ENCODE measurements at places on chromosomes 4 and X.

- no peak for DNase-seq
Observed at GRCh38 chr4:27928761-27929540, 1068.3 kb downstream of the STIM2 start.

DNA sequence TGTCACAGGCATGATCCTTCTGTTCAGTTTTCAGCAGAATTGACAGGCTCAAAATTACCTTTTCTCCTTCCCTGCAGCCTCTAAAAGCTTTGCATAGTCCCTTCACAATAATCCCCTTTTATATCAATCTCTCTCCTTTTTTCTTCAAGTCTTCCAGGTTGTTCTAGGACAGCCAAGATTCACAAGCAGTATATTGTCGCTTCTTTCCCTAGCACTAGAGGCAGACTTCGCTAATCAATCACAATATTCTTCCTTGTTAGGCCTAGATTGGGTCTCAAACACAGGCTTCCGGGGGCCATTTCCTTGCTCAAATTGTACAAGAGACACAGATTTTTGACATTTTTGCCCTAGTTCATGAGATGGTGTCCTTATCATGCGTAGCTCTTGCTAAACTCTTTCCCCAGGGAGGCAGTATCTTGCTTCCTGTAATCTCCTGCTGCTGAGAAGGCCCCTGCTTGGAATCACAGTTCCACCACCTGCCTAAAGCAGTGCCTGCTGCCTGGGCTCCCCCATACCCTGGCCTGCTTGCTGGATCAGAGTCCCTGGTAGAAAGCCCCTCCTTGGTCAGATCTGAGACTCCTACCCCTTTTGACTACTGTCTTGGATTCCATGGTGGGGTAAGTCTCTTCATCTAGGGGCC lies 57.3 kb downstream of the DMP1 start:
- no peak for DNase-seq

DNA sequence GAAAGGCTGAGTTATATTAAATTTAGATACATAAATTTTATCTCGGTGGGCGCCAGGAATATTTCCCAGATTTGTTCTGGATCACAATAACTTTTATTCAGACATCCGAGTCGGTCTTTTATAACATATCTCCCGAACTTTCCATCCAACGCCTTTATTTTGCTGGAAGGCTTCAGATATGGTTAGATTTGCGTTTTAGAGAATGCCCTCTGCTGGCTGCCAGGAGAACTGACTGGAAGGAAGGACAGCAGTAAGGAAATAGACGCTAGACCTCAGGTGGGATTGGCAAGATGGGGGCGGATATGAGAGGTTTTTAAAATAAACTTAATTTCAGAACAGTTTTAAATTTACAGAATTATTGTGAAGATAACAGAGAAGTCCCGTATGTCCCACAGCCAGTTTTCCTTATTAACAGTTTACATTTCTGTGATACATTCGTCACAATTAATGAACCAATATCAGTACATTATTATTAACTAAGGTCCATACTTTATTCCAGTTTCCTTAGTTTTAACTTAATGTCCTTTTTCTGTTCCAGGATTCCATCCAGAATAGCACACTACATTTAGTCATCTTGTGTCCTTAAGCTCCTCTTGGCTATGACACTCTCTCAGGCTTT lies 4.6 kb upstream of the KANTR start:
- no peak for DNase-seq

DNA sequence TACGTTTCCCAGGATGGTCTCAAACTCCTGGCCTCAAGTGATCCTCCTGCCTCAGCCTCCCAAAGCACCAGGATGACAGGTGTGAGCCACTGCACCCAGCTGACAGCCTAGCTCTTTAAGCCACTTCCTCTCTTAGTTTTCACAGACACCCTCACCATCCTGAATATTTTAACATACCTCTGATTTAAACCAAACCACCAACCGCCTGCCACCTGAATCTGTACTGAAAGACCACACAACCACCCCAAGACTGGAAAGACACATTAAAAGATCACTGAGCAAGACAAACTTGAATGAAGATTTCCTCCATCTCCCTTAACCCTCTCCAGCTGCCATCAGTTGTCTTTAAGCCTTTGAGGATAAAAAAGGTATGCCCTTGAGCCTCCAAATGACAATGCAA lies 110.6 kb downstream of the SH3KBP1 start:
- DNase-seq = no peak

- no peak for DNase-seq
Observed at GRCh38 chr4:168507178-168507815, 10.4 kb downstream of the PALLD start.

- no peak for DNase-seq
Observed at GRCh38 chr4:158821228-158821971, 52.6 kb downstream of the FNIP2 start.

GRCh38 chr4:89562746-89563145 lies 255.1 kb upstream of the GPRIN3 start:
- no peak for DNase-seq

- DNase-seq = no peak
Observed at GRCh38 chrX:131257367-131257766, 31.7 kb downstream of the IGSF1 start.

DNA sequence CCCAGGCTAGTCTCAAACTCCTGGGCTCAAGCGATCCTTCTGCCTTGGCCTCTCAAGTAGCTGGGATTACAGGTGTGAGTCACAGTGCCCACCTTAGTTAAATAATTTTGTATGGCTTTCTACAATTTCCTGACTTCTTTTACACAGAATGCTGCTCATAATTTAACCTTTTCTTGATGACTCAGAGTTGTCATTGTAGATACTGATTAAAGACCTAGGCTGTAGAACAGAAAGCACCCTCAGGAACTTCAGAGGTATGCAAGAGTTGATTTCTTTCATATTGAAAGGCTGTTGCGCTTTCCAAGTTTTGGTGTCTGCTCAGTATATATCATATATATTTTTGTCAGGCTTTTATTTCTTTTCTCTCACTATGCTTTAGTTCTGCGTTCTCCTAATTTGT lies 21.1 kb upstream of the GPR34 start:
- no peak for DNase-seq

- no peak for DNase-seq
Observed at GRCh38 chr4:1053080-1053661, 41.7 kb downstream of the FGFRL1 start.

GRCh38 chr4:68385267-68385666 lies 35.4 kb upstream of the YTHDC1 start:
- no peak for DNase-seq

GRCh38 chr4:155042014-155042413 lies 166.4 kb upstream of the NPY2R start:
- no peak for DNase-seq

GRCh38 chrX:154855256-154855655 lies 20.8 kb upstream of the SMIM9 start:
- DNase-seq = no peak

- no peak for DNase-seq
Observed at GRCh38 chr4:69718396-69719271, 41.8 kb downstream of the SULT1B1 start.

DNA sequence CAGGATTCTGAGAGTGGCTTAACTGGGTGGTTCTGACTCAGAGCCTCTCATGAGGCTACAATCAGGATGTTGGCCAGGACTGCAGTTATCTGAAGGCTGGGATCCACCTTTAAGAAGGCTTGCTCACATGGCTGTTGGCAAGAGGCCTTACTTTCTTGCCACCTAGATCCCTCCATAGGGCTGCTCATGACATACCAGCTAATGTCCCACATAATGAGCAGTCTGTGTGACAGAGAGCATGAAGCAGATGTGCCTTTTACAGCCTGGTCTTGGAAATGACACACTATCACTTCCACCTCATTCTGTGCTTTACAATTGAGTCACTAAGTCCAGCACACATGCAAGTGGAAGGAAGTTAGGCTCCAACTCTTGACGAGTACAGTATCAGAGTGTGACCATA lies 4.3 kb upstream of the RBM3 start:
- DNase-seq = no peak

- no peak for DNase-seq
Observed at GRCh38 chrX:19593690-19594089, 78.4 kb upstream of the MAP3K15 start.

DNA sequence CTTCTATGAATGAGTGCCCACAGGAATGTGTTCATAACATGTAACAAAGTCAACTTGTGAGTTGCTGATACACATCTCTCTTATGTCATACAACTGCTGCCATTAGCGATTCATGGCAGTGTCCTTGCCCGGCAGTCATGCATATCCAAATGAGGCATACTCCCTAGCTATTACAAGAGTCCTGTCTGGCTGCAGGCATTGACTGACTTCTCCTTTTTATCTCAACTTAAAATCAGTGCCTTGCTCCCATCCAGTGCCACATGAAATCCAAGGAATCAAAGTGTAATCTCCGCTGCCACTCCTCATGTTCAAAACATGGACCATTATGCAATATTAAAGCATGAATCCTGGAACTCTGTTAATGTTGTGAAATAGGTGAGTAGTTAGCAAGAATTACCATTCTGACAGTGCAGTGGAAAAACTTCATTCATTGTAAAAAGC lies 348.9 kb upstream of the FTHL17 start:
- no peak for DNase-seq

DNA sequence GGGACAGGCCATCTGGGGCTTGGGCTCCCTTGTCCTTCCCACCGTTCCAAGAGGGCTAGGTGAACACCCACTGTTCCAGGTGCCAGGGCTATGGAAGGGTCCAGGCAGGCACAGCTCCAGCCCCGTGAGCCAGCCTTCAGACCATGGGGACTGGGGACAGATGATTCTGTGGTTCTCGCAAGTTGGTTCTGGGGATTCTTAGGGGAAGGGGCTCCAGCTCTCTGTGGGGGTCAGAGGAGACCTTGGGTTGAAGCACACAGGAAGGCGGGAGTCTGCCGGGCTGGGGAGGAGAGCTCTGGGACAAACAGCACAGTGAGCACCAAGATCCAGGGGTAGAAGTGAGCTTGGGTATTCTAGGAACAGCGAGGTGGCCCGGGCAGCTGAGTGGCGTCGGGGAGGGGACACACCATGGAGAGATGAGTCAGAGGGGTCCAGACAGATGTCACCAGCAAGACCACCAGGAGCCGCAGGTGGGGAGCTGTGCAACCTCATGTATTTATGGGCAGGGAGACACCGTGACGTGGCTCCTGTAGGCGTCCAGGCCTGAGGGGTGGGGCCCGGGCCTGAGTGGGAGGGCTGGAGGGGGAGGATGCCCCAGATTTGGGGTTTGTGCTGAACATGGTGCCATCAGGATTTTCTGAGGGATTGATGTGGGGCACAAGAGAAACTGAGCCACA lies 48.8 kb upstream of the HMX1 start:
- DNase-seq = no peak

GRCh38 chrX:69038816-69039215 lies 126.4 kb downstream of the PJA1 start:
- no peak for DNase-seq

DNA sequence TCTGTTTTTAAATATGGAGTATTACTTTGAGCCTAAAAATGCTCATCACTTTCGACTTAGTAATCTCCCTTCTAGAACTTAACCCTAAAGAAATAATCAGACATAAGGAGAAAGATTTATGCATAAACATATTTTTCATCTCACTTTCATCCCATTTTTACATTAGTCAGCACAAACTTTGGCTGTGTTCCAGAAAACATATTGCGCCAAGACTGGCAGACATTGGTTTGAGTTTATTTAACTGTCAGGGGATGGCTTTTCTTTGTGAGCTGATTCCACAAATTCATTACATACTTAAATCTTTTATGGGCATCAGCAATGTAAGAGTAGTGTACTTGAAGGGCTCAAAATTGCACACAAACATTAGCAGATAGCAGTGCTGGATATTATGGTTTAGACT lies 23.7 kb downstream of the MAOA start:
- no peak for DNase-seq

GRCh38 chr4:54556587-54556986 lies 101.2 kb upstream of the KIT start:
- no peak for DNase-seq

- no peak for DNase-seq
Observed at GRCh38 chr4:55819634-55820033, at the start of gene EXOC1L. Gene EXOC1L (plus strand): TSS chr4:55819790. CDS start chr4:55820027, 237 bp downstream.

- DNase-seq = no peak
Observed at GRCh38 chr4:130147641-130148040, 1051.7 kb downstream of the C4orf33 start.

- DNase-seq = no peak
Observed at GRCh38 chr4:171812665-171813525, at the start of gene GALNTL6. Gene GALNTL6 (plus strand): TSS chr4:171813404.

DNA sequence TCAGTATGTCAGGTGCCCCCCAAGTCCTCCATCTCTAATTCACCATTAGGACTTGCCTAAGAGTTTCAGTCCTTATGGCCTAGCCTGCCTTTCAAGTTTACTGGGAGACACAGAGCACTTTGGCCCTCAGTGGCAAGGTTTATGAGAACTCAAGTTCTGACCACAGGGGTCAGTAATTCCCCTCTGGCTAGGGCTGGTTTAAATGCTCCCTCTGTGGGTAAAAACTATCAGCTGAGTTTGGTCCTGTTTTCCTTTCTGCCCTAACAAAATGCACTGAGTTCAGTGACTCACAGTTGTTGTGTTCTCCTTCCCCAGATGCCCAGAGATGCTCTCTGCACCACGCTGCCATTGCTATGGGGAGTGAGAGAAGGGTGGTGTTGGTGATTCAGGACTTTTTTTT lies 163.2 kb downstream of the RELL1 start:
- DNase-seq = no peak

DNA sequence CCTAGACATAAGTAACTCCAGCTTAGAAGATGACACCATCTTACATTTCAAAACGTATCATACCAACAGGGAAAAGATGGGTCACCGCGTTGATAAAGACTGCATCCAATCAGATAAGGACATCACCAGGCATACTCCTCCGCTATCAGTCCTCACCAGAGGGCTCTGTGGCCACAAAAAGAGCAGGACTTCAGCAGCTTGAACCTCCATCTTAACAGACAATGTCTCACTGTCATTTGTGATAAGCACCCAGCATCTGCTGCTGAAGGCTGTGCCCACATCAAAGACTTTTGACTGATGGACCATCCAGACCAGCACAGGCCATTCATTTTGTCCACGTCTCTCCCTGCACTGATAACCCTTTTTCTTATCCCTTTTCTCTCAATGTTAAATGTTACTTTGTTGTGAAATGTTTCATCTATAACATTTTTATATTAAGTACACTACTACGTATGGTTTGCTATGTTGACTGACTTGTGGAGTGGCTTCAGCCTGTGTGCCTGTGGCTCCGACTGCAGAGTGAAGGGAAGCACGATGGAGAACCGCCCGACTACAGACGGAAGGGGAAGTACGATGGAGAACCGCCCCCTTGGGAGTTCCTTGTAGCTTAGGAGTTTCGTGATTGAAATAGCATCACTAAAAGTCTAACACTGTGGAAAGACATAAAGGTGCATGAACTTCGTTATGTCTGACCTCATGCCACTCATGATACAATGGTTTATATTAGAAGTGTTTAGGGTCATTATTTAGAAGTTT lies 595.4 kb upstream of the AGA start:
- no peak for DNase-seq

DNA sequence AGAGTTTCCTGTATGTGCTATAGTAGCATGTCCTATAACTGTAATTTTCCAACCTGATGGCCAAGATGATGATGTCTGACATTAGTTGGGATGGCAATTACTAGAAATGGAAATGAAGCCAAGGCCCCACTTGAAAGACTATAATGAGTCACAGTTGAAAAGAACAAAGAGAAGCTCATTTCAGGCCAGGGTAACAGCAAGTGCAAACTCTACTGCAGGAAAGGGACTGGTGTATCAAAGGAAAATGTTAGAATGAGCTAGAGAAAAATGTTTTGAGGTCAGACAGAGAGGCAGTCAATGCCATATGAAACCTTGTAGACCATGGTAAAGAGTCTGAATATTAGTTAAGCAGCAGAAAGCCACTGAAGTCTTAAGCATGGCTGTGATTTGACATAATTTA lies 146.2 kb upstream of the SH3RF1 start:
- no peak for DNase-seq

- DNase-seq = no peak
Observed at GRCh38 chr4:154276496-154276895, 215.1 kb downstream of the DCHS2 start.
